NCI-H187 (cell line): ENCODE measurements at places on chromosomes 11 and 22.

DNA sequence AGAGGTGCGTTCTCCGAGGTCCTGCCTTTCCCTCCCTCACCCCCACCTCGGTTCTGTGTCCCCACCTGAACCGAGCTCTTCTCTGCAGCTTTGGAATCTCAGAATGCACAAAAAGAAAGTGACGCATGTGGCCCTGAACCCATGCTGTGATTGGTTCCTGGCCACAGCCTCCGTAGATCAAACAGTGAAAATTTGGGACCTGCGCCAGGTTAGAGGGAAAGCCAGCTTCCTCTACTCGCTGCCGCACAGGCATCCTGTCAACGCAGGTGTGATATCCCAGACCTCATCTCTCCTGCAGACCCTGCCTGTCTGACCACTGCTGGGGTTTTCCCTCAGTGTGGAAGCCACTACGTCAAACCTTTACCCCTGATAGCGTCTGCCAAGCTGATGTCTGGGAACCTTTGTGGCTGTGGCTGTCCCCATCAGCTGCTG lies 13.9 kb downstream of the ACP2 start:
- no peak for DNase-seq

DNA sequence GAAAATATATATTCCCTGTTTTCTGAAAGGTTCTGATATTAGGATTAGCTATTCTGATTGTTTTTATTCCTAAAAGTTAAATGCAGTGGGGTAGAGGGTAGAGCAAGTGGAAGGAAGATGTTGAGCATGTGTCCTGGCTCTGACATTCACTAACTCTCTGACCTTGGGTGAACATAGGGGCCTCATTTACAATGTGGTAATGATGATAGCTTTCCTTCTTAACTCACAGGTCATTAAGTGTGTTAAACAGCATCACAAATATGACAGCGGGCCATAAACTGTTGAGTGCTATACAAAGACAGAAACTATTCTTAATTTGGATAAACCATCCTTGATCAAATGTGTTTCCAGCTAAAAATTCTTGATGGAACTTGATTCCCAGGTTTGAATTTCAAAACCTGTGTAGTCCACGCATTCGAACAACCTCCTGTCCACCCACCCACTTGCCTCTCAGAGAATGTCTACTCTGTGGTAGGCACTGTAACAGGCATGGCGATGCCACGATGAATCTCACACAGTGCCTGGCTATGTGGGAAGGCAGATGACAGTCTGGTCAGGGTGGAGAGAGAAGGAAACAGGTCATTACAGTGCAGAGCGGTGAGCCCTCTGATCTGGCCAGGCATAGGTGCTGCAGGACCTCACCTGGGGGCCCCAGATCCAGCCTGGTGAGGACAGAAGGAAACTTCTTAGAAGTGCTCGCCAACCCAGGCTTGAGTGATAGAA lies 19.3 kb upstream of the PEX26 start:
- no peak for DNase-seq

GRCh38 chr11:92082652-92083051 lies 142.0 kb upstream of the FAT3 start:
- DNase-seq: no peak

GRCh38 chr11:18332302-18332701 lies 9.9 kb downstream of the GTF2H1 start:
- no peak for DNase-seq

DNA sequence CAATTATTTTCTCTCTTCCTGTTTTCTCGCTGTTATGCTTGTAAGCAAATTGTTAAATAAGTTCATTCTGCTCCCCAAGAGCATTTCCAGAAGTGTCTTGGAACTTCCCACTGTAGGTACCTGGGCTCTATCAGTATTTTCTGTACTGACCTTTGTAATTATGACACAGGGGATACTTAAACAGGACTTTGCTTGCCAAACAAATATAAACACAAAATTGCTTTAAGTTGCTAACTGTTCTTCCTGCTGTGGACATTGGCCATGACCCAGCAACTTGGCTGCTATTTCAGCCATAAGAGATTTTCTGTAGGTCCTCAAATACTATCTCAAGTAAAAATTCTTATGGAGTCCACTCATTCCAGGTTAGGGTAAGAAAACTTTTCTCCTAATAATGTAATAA lies 30.1 kb downstream of the SYT9 start:
- no peak for DNase-seq

DNA sequence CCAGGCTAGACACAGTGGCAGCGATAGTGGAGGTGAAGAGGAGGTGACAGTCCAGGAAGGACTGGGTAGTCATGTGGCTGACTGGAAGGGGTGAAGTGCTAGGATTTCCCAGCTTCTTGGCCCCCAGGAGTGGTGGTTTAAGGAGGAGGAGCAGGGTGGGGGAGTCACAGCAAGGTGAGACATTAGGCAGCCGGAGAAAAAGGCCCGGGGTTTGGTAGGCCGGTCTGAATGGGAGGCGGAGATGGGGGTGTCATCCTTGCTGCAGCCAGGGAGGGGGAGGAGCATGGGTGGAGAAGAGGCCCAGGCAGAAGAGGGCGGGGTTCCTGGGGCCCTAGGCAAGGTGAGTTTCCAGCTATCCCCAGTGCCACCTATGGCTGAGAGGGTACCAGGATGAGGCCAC lies 6.1 kb downstream of the SIPA1 start:
- DNase-seq: no peak

DNA sequence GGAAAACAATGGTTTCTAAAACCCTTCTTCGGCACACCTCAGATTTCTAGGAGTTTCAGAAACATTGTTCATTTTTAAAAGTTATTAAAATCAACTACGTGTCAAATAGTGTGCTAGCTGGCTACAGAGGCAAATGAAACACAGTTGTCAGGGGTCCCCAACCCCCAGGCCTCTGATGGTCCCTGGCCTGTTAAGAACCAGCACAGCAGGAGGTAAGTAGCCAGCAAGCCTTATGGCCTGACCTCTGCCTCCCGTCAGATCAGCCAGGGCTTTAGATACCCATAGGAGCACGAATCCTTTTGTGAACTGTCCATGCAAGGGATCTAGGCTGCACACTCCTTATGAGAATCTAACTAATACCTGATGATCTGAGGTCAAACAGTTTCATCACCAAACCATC lies 648.2 kb downstream of the FAM181B start:
- no peak for DNase-seq

- DNase-seq: no peak
Observed at GRCh38 chr11:721741-722345, 15.8 kb downstream of the EPS8L2 start.
